HS-27A (cell line): ENCODE measurements at places on chromosomes 3 and 15.

DNA sequence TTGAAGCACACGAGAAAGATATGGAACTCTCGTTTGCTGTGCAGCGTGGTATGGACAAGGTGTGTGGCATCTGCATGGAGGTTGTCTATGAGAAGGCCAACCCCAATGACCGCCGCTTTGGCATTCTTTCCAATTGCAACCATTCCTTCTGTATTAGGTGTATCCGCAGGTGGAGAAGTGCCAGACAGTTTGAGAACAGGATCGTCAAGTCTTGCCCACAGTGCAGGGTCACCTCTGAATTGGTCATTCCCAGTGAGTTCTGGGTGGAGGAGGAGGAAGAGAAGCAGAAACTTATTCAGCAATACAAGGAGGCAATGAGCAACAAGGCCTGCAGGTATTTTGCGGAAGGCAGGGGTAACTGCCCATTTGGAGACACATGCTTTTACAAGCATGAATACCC is 1.2 kb downstream of the MKRN3 start:
- DNase-seq = no peak

GRCh38 chr3:196634224-196634623 is 5.3 kb upstream of the NRROS start:
- no peak for DNase-seq

- DNase-seq = no peak
Measured at GRCh38 chr3:193824365-193824764, 231.4 kb downstream of the OPA1 start.

DNA sequence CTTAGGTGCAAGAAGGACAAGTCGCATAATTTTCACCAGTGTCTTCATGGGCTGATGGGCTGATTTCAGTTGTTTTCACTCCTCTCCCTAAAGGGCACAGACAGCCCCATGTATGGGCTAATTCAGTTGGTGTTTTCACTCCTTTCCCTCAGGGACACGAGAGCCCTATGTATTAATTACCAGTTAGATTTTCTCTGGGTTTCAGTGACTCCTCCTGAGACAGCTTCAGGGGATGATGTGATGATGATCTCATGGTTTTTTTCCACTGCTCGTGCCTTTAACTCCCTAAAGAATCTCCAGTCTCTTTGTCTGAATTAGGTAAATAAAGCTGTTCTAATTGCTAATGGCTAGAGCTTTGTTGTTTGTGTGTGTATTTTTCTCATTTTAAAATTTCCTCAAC is 9.9 kb downstream of the RAMAC start:
- no peak for DNase-seq

DNA sequence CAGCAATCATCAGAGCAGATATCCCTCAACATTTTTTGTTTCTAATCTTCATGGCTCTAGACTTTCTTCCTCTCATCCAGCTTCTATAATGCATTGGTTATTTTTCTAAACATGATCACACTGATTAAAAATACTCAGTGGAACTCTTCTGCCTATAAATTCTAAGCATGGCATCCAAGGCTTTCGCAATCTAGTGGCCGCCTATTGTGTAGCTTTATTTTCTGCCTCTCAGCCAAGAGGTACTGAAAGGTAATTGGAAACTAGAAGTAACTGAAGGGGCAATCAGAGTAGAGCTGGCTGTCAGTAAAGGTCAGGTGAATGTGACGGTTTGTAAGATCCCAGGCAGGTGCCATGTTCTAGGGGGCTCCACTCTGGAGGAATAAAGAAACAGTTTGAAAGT is 33.4 kb downstream of the OXSM start:
- no peak for DNase-seq
